SK-N-SH (cell line): ENCODE measurements at places on chromosomes 16 and 17. TPM values are rescaled to one million over a fixed set of nuclear protein-coding genes. Genes with fewer than 3 reads are reported as not detected.

Gene PLXDC1
- polyA plus RNA-seq: 1.5 and 2.4 TPM in 2 replicates

Gene SERPINF2
- polyA plus RNA-seq: 0.16 and 0.26 TPM in 2 replicates

Gene KRT28
- polyA plus RNA-seq: not detected in 2 replicates

Gene CBX8
- 2.1 and 2.9 TPM in 2 replicates for polyA plus RNA-seq

Gene SLC5A11
- polyA plus RNA-seq: 0.10 TPM in 1 of 2 replicates, not detected in the other

Gene SAMD14
- polyA plus RNA-seq: 2.8 and 3.4 TPM in 2 replicates

Gene TP53TG3C
- 0.44 and 0.76 TPM in 2 replicates for polyA plus RNA-seq

Gene ARHGDIG
- 4.8 and 4.9 TPM in 2 replicates for polyA plus RNA-seq

Gene MILR1
- polyA plus RNA-seq: 4.9 and 6.0 TPM in 2 replicates
